Lower leg skin (tissue), 4 donors: ENCODE measurements at places on chromosomes 13 and 19. TPM values are rescaled to one million over a fixed set of nuclear protein-coding genes. Genes with fewer than 3 reads are reported as not detected.
A peak's percentile ranks its signal among the peaks of the same experiment; 100 is the strongest.

TMEM190 gene
- not detected for total RNA-seq

NDUFA7 gene
- total RNA-seq = 26.9 TPM

ZNF85 gene
- 9.6 TPM for total RNA-seq

CCL25 gene
- total RNA-seq = 0.81 TPM

STXBP2 gene
- 56.1 TPM for total RNA-seq

LENG9 gene
- total RNA-seq = 6.8 TPM

GRCh38 chr19:2922987-2923386 lies 21.8 kb downstream of the ZNF77 start:
- DNase-seq = no peak

DNA sequence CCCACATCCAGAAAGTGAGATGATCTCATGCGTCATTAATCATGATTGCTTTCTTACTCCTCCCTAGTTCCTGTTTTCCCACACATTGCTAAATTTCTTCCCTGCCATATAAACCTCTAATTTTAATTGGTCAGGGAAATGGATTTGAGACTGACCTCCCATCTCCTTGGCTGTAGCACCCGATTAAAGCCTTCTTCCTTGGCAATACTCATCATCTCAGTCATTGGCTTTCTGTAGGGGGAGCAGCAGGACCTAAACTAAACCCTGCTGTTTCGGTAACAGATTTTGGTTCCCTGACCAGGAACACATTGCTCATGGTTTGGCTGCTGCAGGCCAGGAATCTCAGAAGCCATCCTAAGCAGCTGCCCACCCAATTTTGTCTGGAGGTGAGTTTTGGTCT lies 61.7 kb downstream of the SPRYD7 start:
- DNase-seq = no peak

- no peak for DNase-seq
These were observed 223.0 kb downstream of the DNAJC15 start for GRCh38 chr13:43246382-43246781.

GRCh38 chr19:30856376-30856775 lies 484.2 kb downstream of the ZNF536 start:
- DNase-seq = peak; percentile 72

- no peak for DNase-seq
These were observed 195.3 kb upstream of the HTR2A start for GRCh38 chr13:47092202-47092601.

- DNase-seq = no peak
These were observed 26.0 kb downstream of the TM9SF2 start for GRCh38 chr13:99527301-99527700.

DNA sequence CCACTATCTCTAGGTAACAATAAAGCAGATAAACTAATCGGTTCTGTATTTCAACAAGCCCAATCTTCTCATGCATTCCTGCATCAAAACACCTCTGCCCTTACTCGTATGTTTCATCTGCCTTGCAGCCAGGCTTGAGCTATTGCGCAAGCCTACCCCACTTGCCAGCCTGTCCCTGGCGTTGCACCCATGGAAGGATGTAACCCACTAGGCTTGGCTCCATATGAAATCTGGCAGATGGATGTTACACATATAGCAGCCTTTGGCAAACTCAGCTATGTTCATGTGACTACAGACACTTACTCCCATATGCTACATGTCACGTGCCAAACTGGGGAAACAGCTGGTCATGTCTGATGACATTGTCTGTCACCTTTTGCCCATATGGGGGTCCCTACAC lies 11.9 kb upstream of the ZNF549 start:
- no peak for DNase-seq

GRCh38 chr19:41298348-41298964 lies 11.5 kb upstream of the CCDC97 start:
- peak; percentile 56 for DNase-seq

GRCh38 chr19:45643927-45644771 lies 5.0 kb upstream of the EML2 start:
- DNase-seq = no peak

GRCh38 chr19:7865262-7865911 lies 8.8 kb downstream of the PRR36 start:
- no peak for DNase-seq

GRCh38 chr13:97851269-97851668 lies 102.2 kb upstream of the IPO5 start:
- DNase-seq = no peak
